ENCODE measurements at places on chromosomes 2 and 18.

GRCh38 chr2:124702777-124703176, 677.7 kb downstream of the CNTNAP5 start:
- no peak for DNase-seq

DNA sequence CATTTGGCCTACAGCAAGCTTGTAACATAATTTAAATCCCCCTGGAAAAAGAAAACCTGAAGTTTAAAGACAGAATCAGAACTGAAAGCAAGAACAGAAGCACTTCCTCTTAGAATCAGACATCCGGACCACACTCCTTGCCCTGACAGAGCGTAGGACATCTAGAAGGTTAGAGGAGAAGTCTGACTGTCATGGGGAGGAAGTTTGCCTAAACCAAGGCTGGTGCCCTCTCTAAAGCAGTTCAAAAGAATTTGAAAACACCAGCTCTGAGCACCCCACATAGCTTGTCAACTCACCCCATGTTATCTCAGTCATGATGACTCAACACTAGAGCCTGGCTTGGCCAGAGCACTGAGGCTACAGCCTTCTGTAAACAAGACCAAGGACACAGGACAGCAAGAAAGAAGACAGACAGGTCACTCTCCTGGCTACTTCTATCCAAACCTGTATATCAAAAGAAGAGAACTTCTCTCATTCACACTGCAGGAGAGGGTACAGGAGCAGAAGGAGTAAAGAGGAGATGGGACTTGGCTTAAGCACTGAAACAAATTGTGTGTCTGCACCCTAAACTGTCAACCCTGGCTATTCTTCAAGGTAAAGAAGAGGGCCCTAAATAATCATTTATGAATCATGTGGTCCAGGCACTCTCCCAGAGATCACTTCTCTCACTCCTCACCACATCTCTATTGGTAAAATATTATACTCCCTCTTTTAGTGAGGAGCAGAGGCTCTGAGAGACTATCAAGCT, 198.6 kb downstream of the MEMO1 start:
- no peak for DNase-seq

DNA sequence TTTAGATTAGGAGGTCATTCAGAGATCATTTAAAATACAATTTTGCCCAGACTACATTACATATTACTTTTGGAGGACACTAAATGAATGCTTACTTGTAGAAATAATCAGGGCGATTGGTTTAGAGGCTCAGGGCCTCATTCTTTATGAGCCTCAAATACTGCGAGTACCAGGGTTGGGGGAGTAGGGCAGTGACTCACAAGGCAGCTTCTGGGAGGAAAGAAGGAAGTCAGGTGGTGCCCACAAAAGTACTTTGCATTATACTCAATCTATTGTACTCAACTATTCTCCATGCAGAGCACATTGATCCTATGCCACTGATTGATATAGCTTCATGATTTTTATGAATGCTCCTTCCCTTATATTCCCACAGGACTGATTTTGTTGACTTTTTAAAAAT, 166.9 kb downstream of the SOCS6 start:
- DNase-seq: no peak

GRCh38 chr18:8816816-8817215, 111.5 kb downstream of the MTCL1 start:
- DNase-seq: no peak

- peak; percentile 11 for DNase-seq
Observed at GRCh38 chr18:37493352-37493935, 72.2 kb downstream of the CELF4 start.

- no peak for DNase-seq
Observed at GRCh38 chr18:77271576-77272481, 22.2 kb downstream of the GALR1 start.

DNA sequence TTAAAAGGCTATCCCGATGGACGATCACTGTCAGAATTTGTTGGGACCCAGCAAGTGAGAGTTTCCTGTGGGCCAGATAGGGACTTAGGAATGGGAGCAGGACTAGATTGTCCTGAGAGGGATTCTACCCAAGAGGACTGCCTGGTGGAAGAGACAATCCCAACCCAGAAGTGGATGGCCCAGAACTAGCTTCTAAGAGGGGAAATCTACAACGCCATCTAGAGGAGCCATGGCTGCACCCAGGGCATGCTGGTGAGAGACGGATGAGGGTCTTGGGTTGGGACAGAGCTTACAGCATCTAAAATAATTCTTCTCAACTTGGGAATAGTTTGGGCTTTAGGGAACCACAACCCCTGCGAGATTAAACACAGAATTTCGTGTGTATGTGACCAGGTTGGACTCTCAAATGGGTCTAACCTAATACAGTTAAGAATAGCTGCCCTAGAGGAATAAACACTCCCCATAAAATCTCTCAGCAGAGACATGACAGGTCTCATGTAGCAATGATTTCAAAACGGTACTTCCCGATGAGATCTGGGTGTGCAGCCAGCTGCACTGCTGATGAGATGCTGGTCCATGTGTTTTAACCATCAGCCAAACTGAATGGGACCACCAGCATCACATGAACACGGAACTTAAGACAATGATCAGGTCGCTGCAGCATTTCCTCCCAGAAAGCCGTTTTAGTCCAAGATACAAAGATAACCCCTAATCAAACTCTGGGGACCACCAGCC, 50.8 kb downstream of the CCBE1 start:
- DNase-seq: no peak

DNA sequence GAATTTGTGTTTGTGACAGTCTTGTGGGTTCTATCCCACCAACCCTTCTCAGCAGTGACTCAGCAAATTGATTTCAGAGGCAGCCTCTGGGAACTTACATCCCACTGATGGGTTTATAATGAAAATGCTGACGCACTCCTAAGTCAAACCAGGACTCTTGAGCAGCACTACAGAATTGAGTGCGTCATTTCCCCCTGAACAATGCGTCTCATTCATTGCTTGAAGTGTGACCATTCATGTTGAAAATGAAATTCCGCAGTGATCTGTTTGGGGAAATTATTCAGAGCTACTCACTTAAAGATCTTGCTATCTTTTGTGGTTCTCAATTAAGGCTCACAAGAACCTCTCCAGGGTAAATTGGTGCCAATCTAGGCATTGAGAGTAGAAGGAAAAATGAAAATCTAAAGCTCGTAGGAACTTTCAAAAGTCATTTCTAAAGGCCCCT, 417.7 kb upstream of the SLC14A2 start:
- no peak for DNase-seq

Measured in DND-41 (cell line).